ENCODE measurements at places on chromosomes 6 and 20. TPM values are rescaled to one million over a fixed set of nuclear protein-coding genes. Genes with fewer than 3 reads are reported as not detected.

DNA sequence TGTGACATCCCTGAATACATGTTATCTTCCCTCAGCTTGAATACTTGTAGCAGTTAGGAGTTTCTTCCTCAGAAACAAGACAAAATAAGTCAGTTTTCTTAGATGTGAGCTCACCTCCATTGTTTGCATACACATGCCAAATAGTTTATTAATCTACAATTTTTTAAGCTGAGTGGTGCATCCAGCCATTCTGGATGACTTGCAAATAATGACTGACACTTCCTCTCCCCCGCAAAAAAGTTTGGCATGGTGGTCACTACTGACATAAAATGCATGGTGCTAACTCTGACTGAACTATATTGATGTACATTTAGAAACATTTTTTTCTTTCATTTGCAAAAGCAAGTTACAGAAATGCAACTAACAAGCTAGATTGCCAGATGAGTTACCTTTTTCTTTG lies 55.5 kb downstream of the CYB5R4 start:
- DNase-seq: no peak
- no peak overlapping the region for H3K27ac ChIP-seq
- no peak overlapping the region for H3K4me3 ChIP-seq
- no peaks in the 10 kb centered on the region for H3K4me1 ChIP-seq
- no peaks in the 10 kb centered on the region for H3K36me3 ChIP-seq

DNA sequence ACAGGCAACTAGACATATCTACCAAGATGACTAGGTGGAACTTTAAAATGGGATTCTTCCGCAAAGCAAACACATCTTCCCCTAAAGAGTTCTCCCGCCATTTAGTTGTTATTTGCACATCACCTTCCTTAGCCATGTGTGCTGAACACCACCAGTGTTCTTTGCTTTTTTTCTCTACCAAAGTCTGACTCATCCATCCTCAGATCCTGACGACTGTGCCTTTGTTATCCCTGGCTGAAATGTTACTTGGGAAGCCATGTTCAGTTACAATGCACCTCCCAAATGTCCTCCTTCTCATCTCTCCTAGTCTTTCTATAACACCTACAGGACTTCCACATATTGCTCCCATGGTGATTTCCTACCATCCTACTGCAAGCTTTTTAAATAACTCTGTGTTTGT lies 593.5 kb upstream of the ARID1B start:
- H3K36me3 ChIP-seq: no peaks in the 10 kb centered on the region
- no peak overlapping the region for H3K27ac ChIP-seq
- DNase-seq: no peak
- H3K27me3 ChIP-seq: no peaks in the 10 kb centered on the region
- no peaks in the 10 kb centered on the region for H3K4me1 ChIP-seq
- H3K4me3 ChIP-seq: no peak overlapping the region

GRCh38 chr6:35058865-35059522 lies 82.1 kb downstream of the TCP11 start:
- no peak overlapping the region for H3K4me3 ChIP-seq
- H3K36me3 ChIP-seq: peaks cover 8% of the 10 kb centered on the region
- H3K4me1 ChIP-seq: no peaks in the 10 kb centered on the region
- DNase-seq: no peak
- no peak overlapping the region for H3K27ac ChIP-seq

DACT2 gene
- not detected for total RNA-seq
